ENCODE measurements at places on chromosomes 5 and 9.

DNA sequence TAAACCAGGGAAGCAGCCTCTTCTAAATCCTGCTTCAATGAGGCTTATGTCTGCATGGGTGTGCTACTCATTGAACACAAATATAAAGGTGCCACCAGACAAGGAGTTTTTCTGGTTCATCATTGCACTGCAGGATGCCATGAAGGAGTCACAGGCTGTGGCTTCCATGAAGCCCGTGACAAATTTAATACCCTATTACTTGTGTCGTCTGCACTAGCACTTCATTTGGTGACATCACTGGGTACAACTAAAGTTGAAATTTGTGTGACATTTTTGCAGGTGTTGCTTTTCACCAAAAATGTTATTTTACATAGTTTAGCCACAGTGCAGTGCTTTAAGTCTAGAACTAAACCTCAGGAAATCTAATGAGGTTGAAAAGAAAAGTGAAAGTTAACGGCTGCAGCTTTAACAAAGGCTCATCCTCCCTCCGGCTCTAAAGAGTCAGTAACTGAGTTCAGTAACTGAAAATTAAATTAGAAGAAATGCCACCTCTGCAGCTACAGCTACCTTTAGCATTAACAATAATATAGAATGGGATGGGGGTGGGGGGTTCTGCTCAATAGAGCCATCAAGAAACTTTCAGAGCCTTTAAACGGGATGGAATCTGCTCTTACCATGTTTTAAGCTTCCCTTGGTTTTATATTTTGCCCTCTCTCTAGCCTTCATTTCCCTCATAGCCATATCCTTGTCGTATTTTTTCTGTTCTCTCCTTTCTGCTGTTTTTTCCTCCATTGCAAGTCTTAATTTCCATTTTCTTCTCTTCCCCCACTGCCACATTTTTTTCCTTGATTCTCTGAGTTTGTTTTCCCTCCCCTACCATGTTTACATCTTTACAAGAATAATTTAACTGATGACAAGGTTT is 233.8 kb upstream of the TMEM161B start:
- no peaks in the 10 kb centered on the region for H3K36me3 ChIP-seq
- no peaks in the 10 kb centered on the region for H3K27me3 ChIP-seq
- DNase-seq: no peak
- no peak overlapping the region for H3K4me3 ChIP-seq

DNA sequence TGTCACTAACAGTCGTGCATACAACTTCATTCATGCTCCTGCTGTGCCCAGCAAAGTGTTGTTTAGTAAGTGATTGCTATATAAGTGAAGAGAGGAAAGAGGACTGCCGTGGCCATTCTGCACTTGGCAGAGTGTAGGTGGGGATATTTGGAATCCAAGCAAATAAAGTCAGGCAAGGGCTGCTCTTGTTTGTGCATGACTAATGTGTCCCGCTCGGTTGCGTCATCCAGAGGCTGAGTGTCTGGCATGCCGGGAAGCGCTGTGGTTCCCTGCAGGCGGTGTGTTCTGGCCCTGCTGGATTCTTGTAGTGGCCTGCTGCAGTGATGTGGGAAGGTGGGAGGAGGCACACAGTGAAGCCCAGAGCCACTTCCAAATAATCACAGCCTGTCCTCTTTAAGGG is 136.9 kb upstream of the ANKH start:
- H3K36me3 ChIP-seq: no peaks in the 10 kb centered on the region
- 0 out of 2 replicates have a peak overlapping the region, but pooled peaks have one; percentile 26 for H3K27ac ChIP-seq
- H3K4me1 ChIP-seq: peaks cover 24% of the 10 kb centered on the region
- peak; percentile 81 for DNase-seq
- H3K4me3 ChIP-seq: no peak overlapping the region

DNA sequence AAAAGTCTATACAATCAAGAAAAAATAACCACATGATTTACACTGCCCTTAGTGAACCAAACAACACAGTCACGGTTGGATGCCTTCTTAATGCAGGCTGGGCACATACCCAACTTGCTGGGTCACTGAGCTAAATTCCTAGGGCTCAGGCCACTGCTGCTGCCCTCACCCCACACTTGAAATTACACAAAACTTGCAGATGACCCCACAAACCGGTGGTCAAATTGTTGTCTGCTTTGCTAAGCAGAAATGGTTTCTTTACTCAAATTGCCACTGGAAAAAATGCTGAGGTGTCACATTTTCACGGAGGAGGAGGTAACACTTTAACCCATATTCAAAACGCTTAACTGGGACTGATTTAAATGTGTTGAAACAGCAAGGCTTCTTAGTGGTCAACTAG is 62.4 kb downstream of the HMHB1 start:
- no peak overlapping the region for H3K27ac ChIP-seq
- no peaks in the 10 kb centered on the region for H3K27me3 ChIP-seq
- H3K36me3 ChIP-seq: no peaks in the 10 kb centered on the region
- DNase-seq: no peak
- H3K4me3 ChIP-seq: no peak overlapping the region

DNA sequence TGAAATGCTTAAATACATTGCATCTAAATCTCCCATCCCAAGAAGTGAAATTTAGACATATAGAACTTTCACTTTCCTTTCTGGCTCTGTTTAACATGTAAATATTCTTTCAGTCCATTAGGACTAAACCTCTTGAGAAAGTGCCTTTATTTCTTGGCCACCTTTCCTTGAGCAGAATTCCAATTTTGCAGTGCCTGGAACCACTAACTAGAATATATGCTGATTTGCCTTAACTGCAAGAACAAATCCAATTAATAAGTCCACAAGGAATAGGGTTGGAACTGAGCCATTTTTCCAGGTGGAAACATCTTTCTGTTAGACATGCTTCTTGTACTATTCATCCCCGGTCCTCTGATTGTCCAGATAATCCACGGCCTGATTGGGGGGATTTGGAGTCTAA is 478.0 kb downstream of the ENC1 start:
- H3K27ac ChIP-seq: no peak overlapping the region
- no peak for DNase-seq
- H3K36me3 ChIP-seq: no peaks in the 10 kb centered on the region
- H3K4me1 ChIP-seq: peaks cover 6% of the 10 kb centered on the region

DNA sequence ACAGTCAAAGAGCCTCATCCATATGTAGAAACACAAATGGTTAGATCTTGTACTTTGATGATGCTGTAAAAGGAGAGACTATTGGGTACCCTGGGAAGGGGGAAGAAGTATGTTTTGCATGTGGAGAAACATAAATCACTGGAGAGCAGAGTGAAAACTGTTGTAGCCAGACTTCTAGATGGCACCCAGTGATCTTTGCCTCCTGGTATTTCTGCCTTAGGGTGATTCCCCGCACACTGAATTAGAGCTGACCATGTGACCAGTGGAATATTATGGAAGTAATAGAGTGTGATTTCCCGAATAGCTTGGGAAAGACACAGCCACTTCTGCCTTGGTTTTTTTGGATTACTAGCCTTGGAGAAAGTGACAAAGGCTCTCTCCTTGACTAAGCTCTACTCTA is 174.3 kb downstream of the LPAR1 start:
- H3K27ac ChIP-seq: no peak overlapping the region
- no peaks in the 10 kb centered on the region for H3K4me1 ChIP-seq
- H3K27me3 ChIP-seq: no peaks in the 10 kb centered on the region
- H3K4me3 ChIP-seq: no peak overlapping the region
- no peak for DNase-seq

DNA sequence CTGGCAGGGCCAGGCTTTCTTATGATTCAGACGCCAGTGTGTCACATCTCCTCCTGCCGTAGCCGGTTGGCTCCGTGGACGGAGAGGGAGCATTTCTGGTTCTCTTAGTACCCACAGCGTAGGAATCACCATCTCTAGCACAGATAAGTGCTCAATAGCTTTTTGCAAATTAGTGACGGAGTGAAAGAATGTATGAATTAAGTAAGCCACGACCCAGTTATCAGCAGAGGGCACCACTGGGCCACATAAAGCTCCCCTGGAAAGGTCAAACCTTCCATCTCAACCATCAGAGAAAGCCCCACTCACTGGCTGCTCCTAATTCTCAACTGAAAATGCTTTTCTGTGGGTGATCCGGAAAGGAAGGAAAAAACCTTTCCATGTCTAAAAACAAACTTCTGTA is 317.0 kb upstream of the ADCY2 start:
- no peak overlapping the region for H3K27ac ChIP-seq
- H3K27me3 ChIP-seq: peaks cover 24% of the 10 kb centered on the region
- no peaks in the 10 kb centered on the region for H3K4me1 ChIP-seq

DNA sequence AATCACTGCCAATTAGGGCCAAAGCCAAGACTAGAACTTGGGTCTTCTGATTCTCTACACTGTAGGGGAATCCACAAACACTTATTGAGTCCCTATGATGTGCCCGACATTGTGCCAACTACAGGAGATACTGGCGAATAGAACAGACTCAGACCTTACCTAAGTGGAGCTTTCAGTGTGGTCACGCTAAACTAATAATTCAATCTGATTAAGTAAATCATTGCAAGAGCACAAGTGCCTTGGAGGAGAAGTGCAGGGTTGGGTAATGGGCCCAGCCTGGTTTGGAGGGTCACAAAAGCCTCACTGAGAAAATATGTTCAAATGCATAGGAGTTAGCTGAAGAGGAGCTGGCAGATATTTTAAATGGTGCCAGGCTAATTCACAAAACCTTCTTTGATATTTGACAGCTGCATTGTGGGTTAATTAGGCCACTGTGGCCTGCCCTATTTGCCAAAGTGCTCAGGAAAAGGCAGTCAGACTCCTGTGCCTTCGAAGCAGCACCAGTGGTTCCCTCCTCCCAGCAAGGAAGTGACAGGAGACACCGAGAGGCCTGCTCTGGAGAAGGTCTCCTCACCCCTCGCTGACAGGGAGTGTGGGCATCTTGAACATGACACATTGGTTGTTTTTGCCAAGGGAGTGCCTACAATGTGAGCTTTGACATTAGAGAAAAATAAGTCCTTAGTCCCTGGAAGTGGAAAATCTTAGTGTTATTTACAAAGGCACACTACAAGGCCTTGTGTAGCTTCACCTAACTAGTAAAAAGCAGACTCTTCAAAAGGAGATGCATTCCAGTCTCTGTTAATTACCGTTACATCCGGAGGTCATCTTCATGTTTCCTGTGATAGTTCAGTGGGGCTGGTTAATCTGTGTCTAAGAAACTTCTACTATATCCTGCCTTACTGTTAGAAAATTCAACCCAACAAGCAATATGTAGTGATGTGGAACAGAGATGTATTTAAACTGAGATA is 24.1 kb upstream of the TRAF1 start:
- no peak overlapping the region for H3K27ac ChIP-seq
- H3K27me3 ChIP-seq: no peaks in the 10 kb centered on the region

DNA sequence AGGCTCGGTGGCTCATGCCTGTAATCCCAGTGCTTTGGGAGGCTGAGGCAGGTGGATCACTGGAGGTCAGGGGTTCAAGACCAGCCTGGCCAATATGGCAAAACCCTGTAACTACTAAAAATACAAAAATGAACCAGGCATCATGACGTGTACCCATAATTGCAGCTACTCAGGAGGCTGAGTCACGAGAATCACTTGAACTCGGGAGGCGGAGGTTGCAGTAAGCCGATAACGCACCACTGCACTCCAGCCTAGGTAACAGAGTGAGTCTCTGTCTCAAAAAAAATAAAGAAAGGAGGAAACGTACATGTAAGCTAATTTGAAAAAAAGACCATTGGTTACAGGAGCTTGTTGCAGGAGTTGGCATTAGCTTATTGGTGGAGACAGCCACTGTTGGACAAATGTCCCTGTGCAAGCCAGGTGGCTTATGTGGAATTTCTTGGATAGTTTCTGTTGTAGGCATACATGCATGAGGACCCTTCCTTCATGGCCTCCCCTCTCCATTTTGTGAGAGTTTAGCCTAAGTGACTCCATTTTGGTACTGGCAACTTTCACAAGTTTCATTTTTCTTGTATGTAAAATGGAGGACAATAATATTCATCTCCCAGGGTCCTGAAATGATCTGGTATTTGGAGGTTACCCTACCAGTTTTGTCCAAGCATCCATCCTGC is 16.8 kb upstream of the RAB14 start:
- H3K27ac ChIP-seq: no peak overlapping the region
- peaks cover 2% of the 10 kb centered on the region for H3K4me1 ChIP-seq
- no peaks in the 10 kb centered on the region for H3K36me3 ChIP-seq
- no peaks in the 10 kb centered on the region for H3K27me3 ChIP-seq
- DNase-seq: no peak

Data from PC-9 (cell line).